ENCODE measurements at places on chromosomes 4 and X.
A peak's percentile ranks its signal among the peaks of the same experiment; 100 is the strongest.

DNA sequence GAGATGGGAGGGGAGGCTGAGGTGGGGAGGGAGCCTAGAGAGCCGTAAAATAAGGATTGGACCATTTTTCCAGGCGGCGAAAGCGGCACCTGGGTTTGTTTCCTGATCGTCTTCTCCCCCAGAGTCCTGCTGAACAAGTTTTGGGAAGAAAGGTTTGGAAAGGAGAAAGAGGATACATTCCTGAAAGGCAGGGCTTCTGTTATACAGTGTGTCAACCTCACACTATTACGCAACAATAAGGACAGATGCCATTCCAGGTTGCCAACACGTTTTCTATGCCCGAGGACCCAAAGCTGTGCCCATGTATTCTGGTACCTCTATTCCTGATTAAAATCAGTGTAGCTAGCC, 658 bp downstream of the SCOC start:
- DNase-seq, result no peak

DNA sequence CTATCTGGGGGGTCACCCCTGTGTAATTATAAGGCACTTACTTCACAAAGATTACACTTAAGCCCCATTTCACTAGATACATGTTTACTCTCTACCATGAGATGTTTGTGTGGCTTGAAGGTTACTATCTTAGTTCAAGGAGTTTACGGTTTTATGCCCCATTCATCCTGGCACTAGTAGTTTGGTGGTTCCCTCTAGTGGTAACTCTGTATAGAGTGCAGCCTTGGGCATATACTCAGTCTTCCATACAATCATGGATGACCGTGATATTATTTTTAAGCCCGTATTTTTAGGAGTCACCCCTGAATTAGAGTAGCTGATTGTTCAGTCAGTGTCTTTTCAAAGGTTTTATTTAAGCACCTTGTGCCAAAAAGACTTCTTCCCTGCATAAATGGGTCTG, 109.9 kb upstream of the FAM47C start:
- DNase-seq, result no peak

- no peak for DNase-seq
Observed at GRCh38 chr4:147780137-147780777, 48.4 kb downstream of the ARHGAP10 start.

DNA sequence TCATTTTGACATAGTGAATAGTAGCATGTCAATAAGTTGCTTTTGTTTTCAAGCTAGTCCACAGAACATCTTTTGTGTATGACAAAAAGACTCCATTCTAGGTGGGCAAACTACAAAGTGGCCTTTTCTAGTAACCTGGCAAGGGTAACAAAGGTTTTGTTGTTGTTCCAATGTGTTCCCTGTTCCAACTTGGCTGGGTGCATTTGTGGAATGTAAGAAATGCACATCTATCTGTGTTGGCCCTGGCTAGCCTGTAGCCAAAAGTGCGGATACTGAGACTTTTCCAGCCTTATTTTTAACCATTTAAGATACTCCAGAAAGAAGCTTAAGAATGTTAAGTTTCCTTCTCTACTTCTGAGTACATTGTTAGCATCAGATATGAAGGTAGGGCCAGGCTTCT, 118.7 kb upstream of the CHRDL1 start:
- no peak for DNase-seq

- DNase-seq, result no peak
Observed at GRCh38 chr4:154490583-154491340, 837 bp downstream of the DCHS2 start.

GRCh38 chrX:140180585-140180984, 215.3 kb upstream of the CXorf66 start:
- no peak for DNase-seq

- DNase-seq, result no peak
Observed at GRCh38 chr4:12242354-12242753, 813.7 kb upstream of the HS3ST1 start.

- no peak for DNase-seq
Observed at GRCh38 chr4:104457308-104457981, 37.2 kb downstream of the CXXC4 start.

- no peak for DNase-seq
Observed at GRCh38 chrX:69424161-69424560, 80.0 kb upstream of the NALF2 start.

DNA sequence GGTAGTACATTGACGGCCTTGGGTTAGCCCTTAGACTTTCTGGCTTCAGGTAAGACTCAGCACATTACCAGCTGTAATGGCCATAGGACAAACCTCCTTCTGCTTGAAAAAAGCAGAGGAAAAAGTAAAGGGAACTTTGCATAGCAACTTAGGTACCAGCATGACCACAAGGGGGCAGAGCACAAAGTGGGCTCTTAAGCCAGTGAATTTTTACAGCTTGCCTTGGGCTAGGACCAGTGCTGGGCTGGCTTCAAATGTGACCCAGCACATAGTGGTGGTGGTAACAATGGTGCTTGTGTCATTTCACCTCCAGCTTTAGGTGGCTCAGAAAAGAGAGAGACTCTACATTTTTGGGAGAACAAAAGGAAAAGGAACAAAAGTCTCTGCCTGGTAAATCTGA, 66.1 kb downstream of the KLHL4 start:
- no peak for DNase-seq

GRCh38 chr4:10582059-10582686, 102.4 kb downstream of the CLNK start:
- no peak for DNase-seq

- DNase-seq, result no peak
Observed at GRCh38 chr4:37058826-37059225, 185.7 kb upstream of the NWD2 start.

- DNase-seq, result no peak
Observed at GRCh38 chrX:42094218-42094617, 170.9 kb upstream of the CASK start.

DNA sequence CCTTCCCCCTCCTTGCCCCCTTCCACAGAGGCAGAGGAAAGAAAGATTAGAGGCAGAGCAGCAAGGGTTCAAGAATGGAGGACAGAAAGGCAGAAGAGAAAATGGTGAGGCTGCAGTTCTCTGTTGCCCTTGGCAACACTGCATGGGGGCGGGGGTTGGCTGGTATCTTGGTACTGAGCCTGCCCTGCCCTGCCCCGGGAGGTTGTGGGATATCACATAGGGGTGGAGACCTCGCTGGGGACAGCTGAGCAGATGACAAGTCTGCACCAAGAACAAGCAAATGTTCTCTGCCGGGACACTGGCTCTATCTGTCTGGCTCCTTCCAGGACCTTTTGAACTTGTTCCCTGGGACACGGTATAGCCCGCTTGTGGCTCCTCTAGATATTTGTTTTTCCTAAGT, 39.8 kb downstream of the NHS start:
- DNase-seq, result no peak

DNA sequence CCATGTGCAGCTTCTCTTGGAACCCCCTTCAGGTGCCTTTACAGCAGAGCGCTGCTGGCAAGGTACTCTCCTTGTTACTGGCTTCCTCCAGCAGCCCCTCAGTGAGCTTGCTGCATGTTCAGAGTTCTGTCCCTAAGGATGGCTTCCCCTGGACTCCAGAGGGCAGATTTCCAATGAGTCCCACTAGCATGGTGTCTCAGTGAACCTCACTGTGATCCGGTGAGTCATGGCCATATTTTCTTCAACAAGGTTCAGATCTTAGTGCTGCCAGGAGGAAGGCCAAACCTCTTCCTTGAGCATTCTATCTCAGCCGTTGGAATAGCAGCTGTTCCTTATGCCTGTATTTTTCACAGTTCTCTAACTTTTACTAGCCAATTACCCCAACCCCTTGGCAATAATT, 98.8 kb downstream of the CASK start:
- no peak for DNase-seq

- no peak for DNase-seq
Observed at GRCh38 chr4:82969414-82969813, 41.2 kb downstream of the LIN54 start.

GRCh38 chrX:134545510-134545909, 85.5 kb downstream of the HPRT1 start:
- no peak for DNase-seq

- DNase-seq, result no peak
Observed at GRCh38 chr4:79395841-79396240, 12.2 kb downstream of the GK2 start.

GRCh38 chr4:140755774-140756318, 339 bp downstream of the TBC1D9 start:
- DNase-seq, result peak; percentile 76

DNA sequence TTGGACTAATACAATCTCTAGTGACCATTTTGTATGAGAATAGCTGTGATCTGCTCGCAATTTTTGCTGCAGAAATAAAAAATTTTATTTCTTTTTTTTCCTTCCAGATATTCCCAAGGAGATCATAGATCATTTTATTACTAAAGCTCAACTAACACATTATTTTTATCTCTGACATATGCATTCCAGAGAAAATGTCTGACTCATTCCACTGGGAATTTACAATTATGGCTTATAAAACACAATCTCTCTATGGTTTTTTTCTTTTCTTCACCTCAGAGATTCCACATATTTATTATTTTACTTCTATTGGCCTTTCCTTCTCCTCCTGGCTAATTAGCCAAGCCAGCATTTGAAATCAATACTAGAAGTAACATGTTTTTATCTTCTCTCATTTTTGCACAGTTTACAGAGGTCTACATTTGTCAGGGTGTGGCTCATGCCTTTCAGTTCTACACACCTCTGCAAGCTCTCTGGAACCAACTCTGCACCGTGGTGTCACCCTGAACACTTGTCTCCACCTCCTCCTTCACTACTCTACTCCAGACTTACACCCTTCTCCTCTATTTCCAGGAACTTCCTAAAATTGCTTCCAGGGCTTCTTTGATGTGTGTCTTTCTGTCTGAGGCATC, 59.8 kb upstream of the GPM6A start:
- DNase-seq, result no peak

DNA sequence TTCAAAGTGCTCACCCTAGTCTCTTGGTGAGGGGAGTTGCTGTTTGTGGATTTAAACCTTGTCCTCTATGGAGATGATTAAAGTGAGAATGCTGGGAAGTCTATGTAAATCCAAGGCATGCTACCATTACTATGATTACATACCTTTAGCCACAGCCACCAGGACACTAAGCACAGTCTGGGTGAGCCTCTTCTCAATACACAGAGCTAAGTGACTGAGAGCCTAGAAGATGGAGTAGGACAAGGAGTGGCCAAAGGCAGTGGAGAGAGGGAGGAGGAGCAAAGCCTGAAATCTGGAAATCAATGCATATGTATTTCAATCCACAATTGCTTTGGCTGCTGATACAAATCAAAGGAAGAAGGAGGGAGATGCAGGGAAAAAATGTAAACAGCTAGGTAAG, 12.7 kb upstream of the TSPAN5 start:
- DNase-seq, result no peak

DNA sequence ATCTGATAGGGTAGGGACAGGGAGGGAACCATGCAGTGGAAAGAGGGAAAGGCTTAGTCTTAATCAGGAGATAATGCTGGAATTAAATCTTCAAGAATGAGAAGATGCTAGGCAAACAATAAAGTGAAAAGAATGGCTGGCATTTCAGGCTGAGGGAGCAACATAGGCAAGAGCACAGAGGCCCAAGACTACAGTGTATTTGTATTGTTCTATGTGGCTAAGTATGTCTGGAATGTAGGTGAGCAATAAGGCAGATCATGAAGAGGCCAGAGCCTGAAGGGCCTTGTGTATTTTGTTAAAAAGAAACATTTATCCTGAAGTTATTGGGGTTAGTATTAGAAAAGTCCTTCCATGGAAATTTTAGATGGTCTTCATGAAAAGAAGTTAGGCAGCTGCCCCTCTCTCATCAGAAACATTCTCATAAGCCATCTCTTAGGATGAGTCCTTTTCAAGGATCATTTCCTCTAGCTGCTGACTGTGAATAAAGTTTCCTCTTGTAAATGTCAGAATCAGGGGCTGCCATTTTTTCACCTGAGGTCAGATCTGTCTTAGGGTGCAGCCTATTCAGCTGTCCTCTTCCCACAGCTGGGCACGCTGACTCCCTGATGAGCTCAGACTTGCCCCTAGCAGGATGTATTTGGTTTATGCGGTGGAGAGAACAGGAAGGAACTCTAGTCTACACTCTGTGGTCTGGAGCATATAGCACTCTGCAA, 46.3 kb downstream of the ATP10D start:
- DNase-seq, result no peak

DNA sequence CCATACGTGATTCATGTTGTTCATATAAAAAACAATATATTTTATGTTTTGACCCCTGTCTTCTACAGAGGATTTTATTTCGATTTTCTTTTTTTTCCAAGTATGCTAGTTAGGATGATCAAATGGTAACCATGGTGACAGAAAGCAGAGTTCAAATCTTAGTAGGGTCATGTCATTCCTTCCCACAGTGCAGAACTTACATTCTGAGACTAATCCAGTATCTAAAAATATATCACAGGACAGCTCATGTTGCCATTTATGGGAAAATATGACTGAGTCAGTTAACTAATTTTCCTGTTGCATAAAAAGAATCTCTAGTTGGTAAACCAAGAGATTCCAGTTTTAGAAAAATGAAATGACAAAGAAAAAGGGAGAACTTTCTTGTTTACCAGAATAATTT, 209.5 kb downstream of the PARM1 start:
- DNase-seq, result no peak

GRCh38 chrX:129653971-129654651, 645 bp downstream of the APLN start:
- no peak for DNase-seq

GRCh38 chrX:16659321-16659720, 9.4 kb downstream of the S100G start:
- no peak for DNase-seq

DNA sequence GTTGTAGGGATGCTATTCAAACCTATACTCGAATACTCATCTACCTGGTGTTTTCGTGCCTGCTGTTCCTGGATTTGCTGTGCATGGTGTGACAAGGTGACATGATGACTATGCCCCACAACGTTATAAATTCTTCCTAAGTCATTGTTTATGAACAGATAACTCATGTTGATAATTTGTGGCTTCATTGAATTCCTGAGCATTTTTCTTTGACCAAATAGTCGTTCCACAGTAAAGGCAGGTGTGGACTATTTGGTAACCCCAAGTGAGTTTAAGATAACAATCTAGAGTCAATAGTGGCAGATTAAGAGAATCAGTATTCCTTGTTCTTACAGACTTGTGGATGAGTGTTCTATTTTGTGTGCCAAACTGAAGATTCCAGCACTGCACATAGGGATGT, 59.9 kb downstream of the SNX25 start:
- DNase-seq, result no peak

- DNase-seq, result no peak
Observed at GRCh38 chrX:38798956-38799355, 2.3 kb upstream of the MID1IP1 start.

GRCh38 chr4:41590591-41590990, 52.6 kb downstream of the LIMCH1 start:
- no peak for DNase-seq
